ENCODE measurements at places on chromosomes 3 and 15.

GRCh38 chr3:46923559-46924350, 46.2 kb downstream of the PTH1R start:
- no peak overlapping the region for H3K4me3 ChIP-seq
- DNase-seq = peak; percentile 38
- peaks cover 25% of the 10 kb centered on the region for H3K4me1 ChIP-seq
- H3K27me3 ChIP-seq = no peaks in the 10 kb centered on the region
- peaks cover 69% of the 10 kb centered on the region for H3K36me3 ChIP-seq

GRCh38 chr3:166445865-166446264, 608.6 kb upstream of the BCHE start:
- no peak overlapping the region for H3K27ac ChIP-seq
- no peaks in the 10 kb centered on the region for H3K4me1 ChIP-seq
- no peaks in the 10 kb centered on the region for H3K36me3 ChIP-seq
- DNase-seq = no peak
- H3K27me3 ChIP-seq = no peaks in the 10 kb centered on the region
- H3K4me3 ChIP-seq = no peak overlapping the region

DNA sequence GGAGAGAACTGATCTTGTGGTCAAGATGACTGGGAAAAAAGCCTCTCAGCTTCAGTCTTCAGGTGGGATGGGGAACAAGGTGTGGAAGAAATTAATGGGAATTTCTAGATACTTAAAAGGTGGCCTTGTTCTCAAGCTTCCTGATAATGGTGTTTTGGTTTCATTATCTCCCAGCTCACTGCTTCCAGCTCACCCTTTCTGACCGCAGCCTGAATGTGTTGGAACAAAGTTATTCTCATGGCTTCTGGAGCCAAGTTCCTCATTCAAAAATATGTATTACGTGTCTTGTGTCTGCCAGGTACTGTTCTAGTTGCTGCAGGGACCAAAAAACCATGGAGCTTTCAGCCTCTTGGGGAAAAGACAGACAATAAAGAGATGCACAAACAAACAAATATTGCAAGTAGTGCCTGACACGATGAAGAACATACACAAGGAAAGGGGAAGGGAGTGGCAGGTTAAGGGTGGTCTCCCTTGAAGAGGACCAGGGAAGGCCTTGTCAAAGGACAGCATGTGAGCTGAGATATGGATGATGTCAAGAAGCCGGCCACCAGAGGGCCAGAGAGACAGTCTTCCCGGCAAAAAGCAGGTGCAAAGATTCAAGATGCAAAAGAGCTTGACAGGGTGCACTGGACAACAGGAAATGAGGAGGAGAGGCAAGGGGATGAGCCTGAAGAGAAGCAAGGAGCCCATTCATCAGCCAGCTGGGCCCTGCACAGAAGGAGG, 35.5 kb downstream of the ARRDC4 start:
- no peak overlapping the region for H3K4me3 ChIP-seq
- H3K4me1 ChIP-seq = peaks cover 14% of the 10 kb centered on the region
- DNase-seq = no peak
- no peak overlapping the region for H3K27ac ChIP-seq

- H3K4me3 ChIP-seq = no peak overlapping the region
- no peaks in the 10 kb centered on the region for H3K36me3 ChIP-seq
- no peaks in the 10 kb centered on the region for H3K4me1 ChIP-seq
- no peak for DNase-seq
- H3K27ac ChIP-seq = no peak overlapping the region
Measured at GRCh38 chr3:174659511-174659910, 199.6 kb upstream of the NAALADL2 start.

DNA sequence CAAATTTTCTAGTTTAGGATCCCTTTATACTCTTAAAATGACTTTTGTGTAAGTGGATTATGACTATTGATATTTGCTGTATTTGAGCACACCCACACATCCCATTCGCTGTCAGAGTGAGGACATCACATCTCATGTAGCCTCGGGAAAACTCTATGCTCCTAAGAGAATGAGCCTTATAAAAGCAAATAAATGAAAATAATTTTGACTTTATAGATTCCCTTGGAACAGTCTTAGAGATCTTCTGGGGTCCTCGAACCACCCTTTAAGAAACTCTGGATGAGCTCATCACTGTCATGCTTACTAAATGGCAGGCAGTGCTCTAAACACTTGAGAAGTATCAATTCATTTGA, 16.1 kb upstream of the EXOG start:
- no peak overlapping the region for H3K27ac ChIP-seq
- no peak overlapping the region for H3K4me3 ChIP-seq
- no peaks in the 10 kb centered on the region for H3K4me1 ChIP-seq
- H3K36me3 ChIP-seq = peaks cover 9% of the 10 kb centered on the region

DNA sequence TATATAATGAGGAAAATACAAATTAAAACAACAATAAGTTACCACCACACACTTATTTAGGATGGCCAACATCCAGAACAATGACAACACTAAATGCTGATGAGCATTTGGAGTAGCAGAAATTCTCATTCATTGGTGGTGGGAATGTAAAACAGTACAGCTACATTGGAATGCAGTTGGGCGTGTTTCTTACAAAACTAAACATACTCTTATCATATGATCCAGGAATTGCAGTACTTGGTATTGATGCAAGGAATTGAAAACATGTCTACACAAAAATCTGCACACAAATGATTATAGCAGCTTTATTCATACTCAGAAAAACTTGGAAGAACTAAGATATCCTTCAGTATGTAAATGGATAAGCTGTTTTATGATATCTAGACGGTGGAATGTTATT, 594.2 kb downstream of the ZBBX start:
- no peaks in the 10 kb centered on the region for H3K36me3 ChIP-seq
- H3K4me3 ChIP-seq = no peak overlapping the region
- H3K27me3 ChIP-seq = no peaks in the 10 kb centered on the region

- peak within 1 kb of the TSS; percentile 92 for H3K4me3 ChIP-seq
- no peaks in the 10 kb centered on the region for H3K27me3 ChIP-seq
- DNase-seq = peak; percentile 79
- H3K4me1 ChIP-seq = peaks cover 22% of the 10 kb centered on the region
- peak within 1 kb of the TSS; percentile 92 for H3K27ac ChIP-seq
Measured at GRCh38 chr3:23944861-23945662, at the start of gene NR1D2. Gene NR1D2 (plus strand): TSS chr3:23945286. CDS start chr3:23945579, 293 bp downstream.

DNA sequence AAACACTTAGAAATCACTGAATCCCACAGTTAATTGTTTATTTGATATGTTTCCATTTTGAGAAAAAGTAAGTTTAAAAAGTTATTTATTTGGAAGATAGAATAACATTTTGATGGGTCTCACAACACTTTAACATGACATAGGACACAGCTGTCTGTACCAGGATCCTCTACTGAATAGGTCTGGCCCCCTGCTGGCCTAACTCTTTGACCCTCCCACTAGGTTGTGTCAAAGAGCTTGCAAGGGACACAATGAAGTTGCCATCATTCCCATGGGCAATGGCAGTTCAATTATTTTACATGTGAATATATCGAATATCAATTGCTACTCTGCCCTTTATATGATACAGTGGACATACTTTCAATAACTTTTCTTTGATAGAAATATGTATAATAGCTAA, 138.9 kb downstream of the EPHA3 start:
- no peaks in the 10 kb centered on the region for H3K27me3 ChIP-seq
- H3K4me1 ChIP-seq = no peaks in the 10 kb centered on the region
- no peak overlapping the region for H3K4me3 ChIP-seq

DNA sequence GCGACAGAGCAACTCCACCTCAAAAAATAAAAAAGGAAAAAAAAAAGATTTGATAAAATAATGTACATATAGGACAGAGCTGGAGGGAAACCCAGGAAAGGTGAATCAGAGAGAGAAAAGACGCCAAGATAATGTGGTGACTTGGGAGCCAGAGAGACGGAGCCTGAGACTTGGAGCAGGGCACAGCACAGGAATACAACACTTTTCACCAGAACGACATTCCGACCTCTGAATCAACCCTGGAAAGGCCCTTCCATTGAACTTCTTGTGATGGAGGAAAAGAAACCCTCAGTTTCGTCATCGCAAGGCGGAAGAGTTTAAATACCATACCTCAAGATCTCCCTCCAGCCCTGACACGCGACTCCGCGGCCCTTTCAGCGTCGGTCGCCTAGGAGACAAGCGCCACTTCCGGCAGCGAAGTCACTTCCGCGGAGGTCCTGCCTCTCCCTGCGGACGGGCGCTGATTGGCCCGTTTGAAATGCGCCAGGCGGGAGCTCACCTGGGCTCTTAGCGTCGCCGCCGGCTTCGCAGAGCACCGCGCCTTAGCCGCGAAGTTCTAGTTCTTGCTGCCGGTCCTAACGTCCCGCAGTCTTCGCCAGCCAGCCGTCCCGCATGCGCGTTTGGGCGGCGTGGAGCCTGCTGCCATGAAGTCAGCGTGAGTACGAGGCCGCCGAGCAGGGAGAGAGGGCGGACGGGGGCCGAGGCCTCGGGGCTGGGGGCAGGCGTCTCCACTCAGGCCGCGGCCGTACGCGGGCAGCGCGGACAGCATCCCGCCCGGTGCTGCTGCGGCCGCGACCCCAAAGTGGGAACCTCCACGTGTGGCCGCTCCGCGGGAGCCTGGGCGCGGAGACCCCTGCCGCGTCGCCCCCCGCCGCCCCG, at the start of gene KIF23:
Gene KIF23 (plus strand): TSS at position 528 of the 879 bp plus-strand sequence. CDS start 117 bp downstream, at position 645.
- H3K4me3 ChIP-seq = peak within 1 kb of the TSS; percentile 87
- H3K27me3 ChIP-seq = peaks cover 10% of the 10 kb centered on the region
- peaks cover 9% of the 10 kb centered on the region for H3K4me1 ChIP-seq
- no peaks in the 10 kb centered on the region for H3K36me3 ChIP-seq

DNA sequence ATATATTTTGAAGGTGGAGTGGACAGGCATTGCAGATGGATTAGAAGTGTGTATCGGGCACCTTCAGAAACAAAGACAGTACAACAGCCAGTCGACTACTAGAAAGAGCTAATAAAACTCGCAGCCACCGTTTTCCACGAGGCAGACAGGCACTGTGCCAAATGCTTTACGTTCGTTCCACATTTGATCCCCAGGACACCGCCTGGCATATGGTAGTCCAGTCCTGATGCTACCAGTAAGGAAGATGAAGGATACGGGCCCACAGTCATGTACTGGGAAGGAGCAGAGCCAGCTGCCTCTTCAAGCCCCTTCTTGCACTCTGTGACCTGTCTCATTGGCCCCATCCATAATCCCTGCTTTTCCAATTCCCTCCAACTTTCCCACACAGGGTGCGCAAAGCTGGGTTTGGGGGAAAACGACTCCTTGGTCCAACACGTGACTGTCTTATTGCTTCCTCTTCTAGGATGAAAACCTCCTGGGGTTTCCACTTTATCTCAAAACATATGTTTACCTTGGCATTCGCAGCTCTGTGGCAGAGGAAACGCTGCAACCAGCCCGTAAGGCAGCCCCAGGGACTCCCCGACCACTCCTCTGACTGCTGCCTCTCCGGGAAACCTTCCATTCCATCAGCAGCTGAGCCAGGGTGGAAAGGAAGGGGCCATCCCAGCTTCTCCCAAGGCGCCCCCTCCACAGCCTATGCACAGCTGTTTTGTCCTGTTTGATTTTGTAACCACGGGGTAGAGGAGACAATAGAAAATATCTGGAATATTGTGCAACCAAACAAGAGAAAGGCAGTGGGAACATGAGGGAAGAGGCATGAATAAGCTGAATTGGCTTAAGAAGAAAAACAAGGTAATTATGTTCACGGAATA, 107.4 kb downstream of the ADAMTS17 start:
- peaks cover 22% of the 10 kb centered on the region for H3K4me1 ChIP-seq
- peaks cover 41% of the 10 kb centered on the region for H3K27me3 ChIP-seq
- H3K27ac ChIP-seq = no peak overlapping the region
- DNase-seq = no peak
- no peaks in the 10 kb centered on the region for H3K36me3 ChIP-seq

DNA sequence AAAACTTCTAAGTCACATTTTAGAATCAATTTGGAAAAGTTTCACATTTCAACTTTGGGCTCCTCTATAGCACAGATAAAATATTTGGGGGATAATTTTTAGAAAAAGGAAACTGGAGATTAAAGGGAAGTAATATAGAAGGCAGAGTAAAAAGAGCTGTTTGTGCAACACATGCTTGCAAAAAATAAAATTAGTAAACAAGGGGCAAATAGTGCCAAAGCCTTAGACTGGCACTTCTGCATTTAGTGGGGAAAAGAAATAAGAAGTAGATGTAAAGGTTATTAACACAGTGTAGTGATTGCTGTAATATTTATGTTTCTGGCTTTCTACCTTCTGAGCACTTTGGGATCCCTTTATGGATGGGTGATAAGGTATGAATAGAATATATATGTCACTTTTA, 246.6 kb downstream of the CBLB start:
- DNase-seq = no peak
- no peaks in the 10 kb centered on the region for H3K27me3 ChIP-seq
- no peaks in the 10 kb centered on the region for H3K36me3 ChIP-seq
- H3K4me3 ChIP-seq = no peak overlapping the region
- no peaks in the 10 kb centered on the region for H3K4me1 ChIP-seq

DNA sequence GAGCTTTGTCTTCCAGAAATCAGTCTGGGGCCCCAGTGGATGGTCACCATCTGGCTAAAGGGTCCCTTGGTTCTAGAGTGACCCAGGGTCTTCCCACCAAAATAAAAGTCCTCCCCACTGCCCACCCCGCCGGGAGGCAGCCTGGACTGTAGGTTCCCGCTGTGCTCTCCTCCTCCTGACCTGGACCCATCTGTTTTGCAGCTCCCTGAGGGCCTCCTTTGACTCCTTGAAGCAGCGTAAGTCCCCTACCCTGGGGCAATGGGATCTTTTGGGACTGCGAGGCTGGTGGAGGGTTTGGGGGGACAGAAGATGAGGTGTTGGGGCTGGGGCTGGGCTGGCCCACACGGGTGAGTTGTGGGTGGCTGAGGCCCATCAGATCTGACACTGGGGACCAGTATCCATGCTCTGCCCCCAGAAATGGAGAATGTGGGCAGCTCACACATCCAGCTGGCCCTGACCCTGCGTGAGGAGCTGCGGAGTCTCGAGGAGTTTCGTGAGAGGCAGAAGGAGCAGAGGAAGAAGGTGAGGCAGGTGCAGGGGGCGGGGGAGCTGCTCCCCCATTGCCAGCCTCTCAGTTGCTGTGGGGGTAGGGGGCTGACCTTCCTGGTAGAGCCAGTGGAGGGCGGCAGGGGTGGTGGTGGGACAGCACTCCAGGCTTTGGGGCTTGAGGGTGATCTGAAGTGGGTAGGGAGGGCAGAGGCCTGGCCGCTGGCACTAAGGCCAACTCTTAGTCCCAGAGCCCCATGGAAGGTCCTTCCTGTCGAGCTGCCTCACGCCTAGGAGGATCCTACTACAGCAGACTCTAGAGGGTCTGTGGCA, 30.4 kb downstream of the PSTPIP1 start:
- no peaks in the 10 kb centered on the region for H3K27me3 ChIP-seq
- H3K36me3 ChIP-seq = no peaks in the 10 kb centered on the region
- no peak overlapping the region for H3K4me3 ChIP-seq
- H3K4me1 ChIP-seq = peaks cover 42% of the 10 kb centered on the region
- DNase-seq = no peak

DNA sequence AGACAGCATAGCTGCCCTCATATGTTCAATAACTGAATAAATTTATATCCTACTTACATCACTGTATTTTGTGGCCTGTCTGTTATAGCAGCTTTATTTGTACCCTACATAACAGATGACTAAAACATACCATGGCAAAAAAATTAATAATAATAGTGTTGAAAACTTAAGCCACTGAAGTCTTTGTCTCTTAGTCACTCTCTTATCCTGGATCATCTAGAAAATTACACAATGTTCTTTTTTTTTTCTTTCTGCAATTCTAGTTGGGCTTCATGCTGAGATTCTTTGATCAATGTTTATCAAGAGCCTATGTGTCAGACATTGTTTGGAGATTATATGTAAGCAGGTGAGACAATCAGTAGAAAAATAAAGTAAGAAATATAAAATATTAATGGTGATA, 519.3 kb upstream of the ARPP21 start:
- DNase-seq = no peak
- H3K27ac ChIP-seq = no peak overlapping the region
- no peak overlapping the region for H3K4me3 ChIP-seq
- H3K4me1 ChIP-seq = no peaks in the 10 kb centered on the region
- H3K36me3 ChIP-seq = no peaks in the 10 kb centered on the region

GRCh38 chr3:1954632-1955031, 144.0 kb upstream of the CNTN4 start:
- no peaks in the 10 kb centered on the region for H3K36me3 ChIP-seq
- H3K27ac ChIP-seq = no peak overlapping the region
- H3K4me3 ChIP-seq = no peak overlapping the region
